ENCODE measurements at places on chromosomes 4 and X. TPM values are rescaled to one million over a fixed set of nuclear protein-coding genes. Genes with fewer than 3 reads are reported as not detected.

The NHSL2 gene
- 1.00 TPM for total RNA-seq

The FGF13 gene
- not detected for total RNA-seq

The FAM50A gene
- 66.9 TPM for total RNA-seq

The GLRB gene
- total RNA-seq: not detected

The CPLX1 gene
- total RNA-seq: 0.17 TPM

The PLP1 gene
- not detected for total RNA-seq

The FGFBP2 gene
- total RNA-seq: 5.6 TPM

The AMOT gene
- total RNA-seq: 0.79 TPM

The FRYL gene
- 102 TPM for total RNA-seq

The LDB2 gene
- not detected for total RNA-seq

The CENPVL3 gene
- not detected for total RNA-seq

The FREM3 gene
- not detected for total RNA-seq

The MAGEC1 gene
- total RNA-seq: not detected

The SPANXA2 gene
- not detected for total RNA-seq

The HUWE1 gene
- total RNA-seq: 235 TPM

The PHEX gene
- 0.07 TPM for total RNA-seq

The MOB1B gene
- total RNA-seq: 14.5 TPM

All from activated CD4-positive, alpha-beta T cell treated with anti-CD3 and anti-CD28 coated beads, Interleukin-2, amount 10 ng/mL, durations not matched to agents 7 days and 5 days (primary cell).